ENCODE measurements at places on chromosomes 11 and 22. TPM values are rescaled to one million over a fixed set of nuclear protein-coding genes. Genes with fewer than 3 reads are reported as not detected.

The RBM4B gene
- 22.5 TPM for total RNA-seq

The SAA4 gene
- not detected for total RNA-seq

The APOA4 gene
- total RNA-seq = not detected

The DEUP1 gene
- not detected for total RNA-seq

The TMEM191B gene
- total RNA-seq = 5.0 TPM

The INPP5J gene
- total RNA-seq = 1.8 TPM
